Activated CD4-positive, alpha-beta T cell treated with anti-CD3 and anti-CD28 coated beads, Interleukin-2, amount 50 U/mL, for 4 hours (primary cell): ENCODE measurements at places on chromosomes 13 and 19.

- DNase-seq = no peak
Observed at GRCh38 chr19:55300886-55301458, 17.2 kb downstream of the BRSK1 start.

GRCh38 chr19:47168065-47168464 is 37.4 kb downstream of the SAE1 start:
- no peak for DNase-seq

GRCh38 chr19:42531313-42531712 is 3.0 kb upstream of the CEACAM1 start:
- no peak for DNase-seq

DNA sequence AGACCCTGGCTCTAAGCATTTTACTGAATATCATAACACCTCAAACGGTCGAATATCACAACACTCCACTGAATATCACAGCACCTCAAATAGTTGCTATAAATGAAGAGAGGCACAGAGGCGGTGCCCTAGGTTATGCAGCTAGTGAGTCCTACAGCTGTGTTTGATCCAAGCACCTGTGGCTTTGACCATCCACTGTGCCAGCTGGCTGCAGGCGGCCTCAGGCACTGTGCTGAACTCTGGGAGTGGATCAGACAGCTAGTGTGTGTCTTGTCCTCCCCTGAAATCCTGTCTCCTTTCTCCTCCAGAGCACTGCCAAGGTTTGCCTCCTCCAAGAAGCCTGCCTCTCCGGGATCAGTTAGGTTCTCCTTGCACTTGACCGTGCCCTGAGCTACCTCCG is 7.3 kb downstream of the NOSIP start:
- no peak for DNase-seq

DNA sequence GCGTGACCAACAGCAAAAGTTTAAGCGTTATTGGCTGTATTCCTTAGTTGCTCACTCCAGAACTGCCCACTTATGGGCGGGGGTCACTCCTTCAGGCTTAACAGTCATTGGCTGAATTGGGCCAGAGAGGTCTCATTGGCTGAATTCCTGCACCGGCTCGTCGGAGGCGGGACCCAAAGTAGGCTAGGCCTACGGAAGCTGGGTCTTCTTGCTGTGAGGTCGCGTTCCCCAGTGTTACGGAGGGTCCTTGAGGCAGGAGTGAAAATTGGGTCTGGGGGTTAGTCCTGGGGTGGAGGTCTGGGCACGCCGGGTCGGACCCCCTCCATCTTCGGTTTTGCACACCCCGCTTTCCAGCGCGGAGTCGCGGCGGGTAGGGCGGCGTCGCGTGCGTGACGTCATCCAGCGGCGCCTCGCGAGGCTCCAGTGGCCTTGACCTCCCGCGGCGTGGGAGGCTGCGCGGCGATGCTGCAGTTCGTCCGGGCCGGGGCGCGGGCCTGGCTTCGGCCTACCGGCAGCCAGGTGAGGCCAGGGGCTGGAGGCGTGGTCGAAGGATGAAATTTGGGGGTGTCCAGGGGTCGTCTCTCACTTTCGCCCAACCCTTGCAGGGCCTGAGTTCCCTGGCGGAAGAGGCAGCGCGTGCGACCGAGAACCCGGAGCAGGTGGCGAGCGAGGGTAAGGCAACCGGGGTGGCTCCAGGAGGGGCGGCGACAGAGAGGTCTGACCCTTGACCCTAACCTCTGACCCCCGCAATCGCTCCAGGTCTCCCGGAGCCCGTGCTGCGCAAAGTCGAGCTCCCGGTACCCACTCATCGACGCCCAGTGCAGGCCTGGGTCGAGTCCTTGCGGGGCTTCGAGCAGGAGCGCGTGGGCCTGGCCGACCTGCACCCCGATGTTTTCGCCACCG is at the start of gene MRPL4:
TSS of gene MRPL4 (plus strand) at position 423 of the 903 bp plus-strand sequence. CDS start at position 463, 40 bp downstream.
- DNase-seq = peak; percentile 97

GRCh38 chr19:42879613-42880012 is at the start of gene PSG1:
PSG1 (minus strand) TSS chr19:42879713; CDS start chr19:42879581, 132 bp downstream.
- no peak for DNase-seq

- no peak for DNase-seq
Observed at GRCh38 chr19:19155495-19156219, 14.4 kb downstream of the MEF2B start.

- DNase-seq = no peak
Observed at GRCh38 chr13:85386424-85386823, 412.8 kb downstream of the SLITRK6 start.

- DNase-seq = no peak
Observed at GRCh38 chr13:45492538-45492937, 27.8 kb downstream of the COG3 start.

GRCh38 chr19:40691421-40692211 is 1.2 kb upstream of the NUMBL start:
- no peak for DNase-seq

DNA sequence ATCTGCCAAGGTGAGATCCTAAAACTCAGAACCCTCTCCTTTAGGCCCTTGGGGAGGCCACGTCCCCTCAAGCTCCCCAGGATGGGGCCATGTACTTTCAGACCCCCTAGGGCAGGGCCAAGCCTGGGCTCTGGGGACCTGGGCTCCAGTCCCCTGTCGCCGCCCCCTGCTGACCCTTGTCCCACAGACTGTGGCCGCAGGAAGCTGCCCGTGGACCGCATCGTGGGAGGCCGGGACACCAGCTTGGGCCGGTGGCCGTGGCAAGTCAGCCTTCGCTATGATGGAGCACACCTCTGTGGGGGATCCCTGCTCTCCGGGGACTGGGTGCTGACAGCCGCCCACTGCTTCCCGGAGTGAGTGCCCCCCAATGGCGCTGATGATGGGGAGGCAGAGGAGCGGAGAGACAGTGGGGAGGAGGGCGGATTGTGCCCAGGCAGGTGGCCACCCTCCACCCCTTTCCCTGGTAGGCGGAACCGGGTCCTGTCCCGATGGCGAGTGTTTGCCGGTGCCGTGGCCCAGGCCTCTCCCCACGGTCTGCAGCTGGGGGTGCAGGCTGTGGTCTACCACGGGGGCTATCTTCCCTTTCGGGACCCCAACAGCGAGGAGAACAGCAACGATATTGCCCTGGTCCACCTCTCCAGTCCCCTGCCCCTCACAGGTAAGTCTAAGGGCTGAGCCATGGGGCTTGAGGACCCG is 18.8 kb downstream of the HPN start:
- no peak for DNase-seq

GRCh38 chr13:25266706-25267105 is 20.6 kb downstream of the MTMR6 start:
- no peak for DNase-seq

DNA sequence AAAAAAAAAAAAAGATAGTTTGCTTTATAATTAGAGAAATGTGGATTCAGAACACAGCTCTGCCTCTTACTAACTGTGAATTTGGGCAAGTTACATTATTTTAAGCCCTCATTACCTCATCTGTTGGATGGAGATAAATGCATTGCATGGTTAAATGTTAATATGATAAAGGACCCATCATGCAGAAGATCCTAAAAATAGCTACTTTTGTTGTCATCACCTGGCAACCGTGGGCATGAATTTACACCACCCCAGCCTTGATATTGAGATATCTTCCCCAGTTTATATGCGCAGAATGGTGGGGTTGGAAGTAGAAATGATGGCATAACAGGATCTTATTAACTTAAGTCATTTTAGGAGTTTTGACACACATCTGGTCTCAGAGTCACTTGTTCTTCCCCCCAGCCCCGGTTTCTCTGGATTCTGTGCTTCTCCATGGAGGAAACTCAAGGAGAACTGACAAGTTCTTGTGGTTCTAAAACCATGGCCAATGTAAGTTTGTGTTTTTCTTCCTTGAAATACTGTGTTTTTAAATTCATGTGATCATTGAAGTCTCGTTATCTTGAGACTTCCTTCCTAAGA is 8.9 kb downstream of the ZNF546 start:
- DNase-seq = no peak

DNA sequence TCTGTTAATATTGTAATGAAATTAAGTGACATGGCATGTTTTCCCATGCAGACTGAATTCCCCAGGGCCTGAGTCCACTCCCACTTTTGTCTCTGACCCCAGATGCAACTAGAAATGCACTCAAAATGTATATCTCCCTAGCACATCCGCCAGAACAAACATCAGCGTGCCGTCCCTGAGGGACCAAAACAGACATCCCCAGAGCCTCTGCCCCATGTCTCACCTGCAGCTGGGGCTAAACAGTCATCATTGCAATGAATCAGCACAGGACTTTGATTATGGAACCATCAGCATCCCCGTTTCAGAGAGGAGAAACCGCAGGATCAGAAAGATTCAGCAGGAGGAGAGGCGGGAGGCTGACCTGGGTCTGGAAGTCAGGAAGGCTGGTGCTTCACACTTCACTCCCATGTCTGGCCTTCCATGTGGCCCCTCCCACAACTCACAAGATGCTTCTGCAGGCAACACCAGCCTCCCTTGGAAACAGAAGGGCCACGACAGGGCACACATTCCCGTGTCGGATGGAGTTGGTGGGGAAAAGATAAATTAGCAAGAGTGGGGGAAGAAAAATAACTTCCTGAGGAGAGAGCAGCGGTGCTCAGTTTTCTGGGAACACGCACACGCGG is 130.6 kb upstream of the VSTM2B start:
- DNase-seq = no peak

GRCh38 chr19:48878196-48879024 is 6.2 kb downstream of the PPP1R15A start:
- DNase-seq = no peak

GRCh38 chr13:66967811-66968597 is 262.1 kb downstream of the PCDH9 start:
- no peak for DNase-seq

DNA sequence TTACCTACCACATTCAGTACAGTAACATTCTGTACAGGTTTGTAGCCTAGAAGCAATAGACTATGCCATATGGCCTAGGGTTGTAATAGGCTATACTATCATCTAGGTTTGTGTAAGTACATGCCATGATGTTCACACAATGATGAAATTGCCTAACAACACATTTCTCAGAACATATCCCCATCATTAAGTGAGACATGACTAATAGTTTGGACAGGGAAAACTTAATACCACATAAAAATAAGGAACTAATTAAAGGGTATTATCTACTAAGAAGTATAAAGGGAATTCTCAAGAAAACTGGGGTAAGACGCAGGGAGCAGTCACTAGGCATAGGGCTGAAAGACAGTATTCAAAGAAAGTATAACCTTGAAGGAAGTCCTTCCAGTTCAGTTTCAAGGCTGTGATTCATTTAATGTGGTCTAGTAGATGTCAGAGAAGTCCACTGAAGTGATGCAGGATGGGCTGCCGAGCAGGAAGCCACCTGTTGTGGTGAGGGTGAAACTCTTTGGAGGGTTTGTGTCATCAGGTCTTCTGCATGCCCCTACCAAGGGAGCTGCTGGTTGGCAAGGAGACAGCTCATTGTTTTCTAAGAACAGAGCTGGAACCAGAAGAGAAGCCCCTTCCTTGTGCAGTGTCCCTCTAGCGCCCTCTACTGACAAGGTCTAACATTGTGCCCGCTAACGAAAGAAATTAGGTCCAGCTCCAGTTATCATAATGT is 122.9 kb downstream of the OLFM4 start:
- DNase-seq = no peak

GRCh38 chr13:53174545-53174944 is 145.9 kb downstream of the OLFM4 start:
- DNase-seq = no peak

DNA sequence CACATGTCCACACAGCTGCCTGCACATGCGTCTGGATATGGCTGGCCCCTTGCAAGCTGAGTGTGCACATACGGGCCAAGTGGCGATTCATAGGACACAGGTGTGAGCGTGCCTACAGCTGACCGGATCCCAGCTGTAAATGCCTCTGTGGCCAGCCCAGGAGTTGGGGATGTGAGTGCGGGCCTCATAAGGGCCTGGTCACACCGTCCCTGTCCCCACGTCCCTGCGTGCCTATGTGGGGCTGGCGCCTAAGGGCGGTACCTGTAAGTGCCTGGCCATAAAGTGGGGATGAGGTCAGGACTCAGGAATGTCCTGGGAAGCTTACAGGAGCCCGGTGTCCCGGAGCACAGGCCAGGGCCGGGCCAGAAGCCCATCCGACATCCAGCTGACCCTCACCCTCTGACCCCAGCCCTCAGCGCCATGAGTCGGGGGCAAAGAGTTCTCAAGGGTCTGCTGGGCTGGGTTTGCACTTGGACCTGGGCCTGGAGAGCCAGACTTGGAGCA is 1.3 kb upstream of the ARHGAP45 start:
- no peak for DNase-seq

DNA sequence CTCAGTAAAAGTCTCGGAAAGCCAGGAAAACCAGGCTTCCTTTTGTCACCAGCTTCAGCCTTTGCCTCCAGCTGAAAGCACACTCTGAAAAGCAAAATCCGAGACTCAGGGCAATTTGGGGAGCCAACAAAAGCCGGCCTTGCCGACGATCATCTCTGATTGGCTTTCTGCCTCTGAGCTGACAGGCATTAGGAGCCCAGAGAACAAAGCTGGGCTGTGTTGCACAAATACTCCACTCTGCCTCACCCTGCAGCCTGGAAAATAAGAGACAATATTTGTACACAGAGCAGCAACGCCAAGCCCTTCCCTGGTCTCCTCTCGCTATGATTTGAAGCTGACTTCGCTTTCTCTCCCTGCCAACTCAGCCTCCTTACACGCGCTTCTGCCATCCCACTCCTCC is 46.9 kb downstream of the CACNA1A start:
- DNase-seq = no peak

GRCh38 chr13:28568286-28568685 is 73.4 kb upstream of the FLT1 start:
- DNase-seq = no peak

DNA sequence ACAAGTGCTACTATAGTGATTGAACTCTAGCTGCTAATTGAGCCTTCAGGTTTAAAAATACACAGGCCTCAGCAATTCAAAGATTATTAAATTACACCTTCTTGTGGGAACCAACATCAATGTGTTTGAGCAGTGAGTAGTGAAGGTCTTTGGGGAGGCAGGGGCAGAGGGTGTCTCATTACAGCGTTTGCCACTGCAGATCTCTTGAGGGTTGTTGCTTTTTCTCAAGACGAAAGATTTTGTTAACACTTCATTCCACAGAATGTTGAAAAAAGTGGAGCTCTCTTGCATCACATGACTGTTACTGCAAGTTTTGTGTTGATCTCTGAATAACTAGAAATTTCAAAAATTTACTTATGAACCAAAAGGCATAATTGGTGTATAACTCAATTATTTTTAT is 253.6 kb downstream of the ATP8A2 start:
- DNase-seq = no peak

DNA sequence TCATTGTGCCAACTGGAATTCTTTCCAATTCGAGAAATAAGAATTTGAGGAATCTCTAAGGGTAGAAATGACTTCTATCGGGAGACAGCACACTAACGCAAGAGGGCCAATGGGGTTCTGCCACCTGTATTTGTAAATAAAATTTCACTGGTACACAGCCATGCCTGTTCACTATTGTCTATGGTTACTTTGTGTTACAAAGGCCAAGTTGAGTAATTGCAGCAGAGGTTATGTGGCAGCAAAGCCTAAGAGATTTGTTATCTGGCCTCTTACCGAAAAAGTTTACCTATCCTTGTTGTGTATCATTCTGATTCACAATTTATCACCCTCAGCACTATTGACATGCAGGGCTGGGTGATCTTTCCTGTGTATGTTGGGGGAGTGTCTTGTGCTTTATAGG is 278.0 kb downstream of the KLF5 start:
- DNase-seq = no peak
